ENCODE measurements at places on chromosomes 12 and 14.

DNA sequence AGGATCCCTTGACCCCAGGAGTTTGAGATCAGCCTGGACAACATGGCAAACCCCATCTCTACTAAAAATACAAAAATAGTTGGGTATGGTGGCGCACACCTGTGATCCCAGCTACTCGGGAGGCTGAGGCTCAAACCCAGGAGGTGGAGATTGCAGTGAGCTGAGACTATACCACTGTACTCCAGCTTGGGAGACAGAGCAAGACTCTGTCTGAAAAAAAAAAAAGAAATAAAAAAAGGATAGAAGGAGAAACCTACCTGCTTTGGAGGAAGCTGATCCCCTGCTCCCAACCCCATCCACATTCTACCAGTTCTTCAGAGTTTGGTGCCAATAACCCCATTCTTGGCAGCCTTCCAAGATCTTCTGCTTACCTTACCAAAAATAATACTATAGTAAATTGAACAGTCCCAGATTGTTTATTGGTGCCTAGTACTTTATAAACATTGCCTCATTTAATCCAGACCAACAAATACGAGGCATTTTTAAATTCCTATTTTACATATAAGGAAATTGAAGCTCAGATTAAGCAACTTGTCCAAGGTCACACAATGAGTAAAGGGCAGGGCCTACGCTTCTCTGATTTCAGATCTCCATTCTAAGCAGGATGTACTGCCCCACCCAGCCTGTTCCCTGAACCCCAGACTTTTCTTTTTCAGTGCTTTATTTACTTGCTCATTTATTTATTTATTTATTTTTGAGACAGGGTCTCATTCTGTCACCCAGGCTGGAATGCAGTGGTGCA, 33.2 kb upstream of the FAM222A start:
- no peak for DNase-seq

- DNase-seq = no peak
Observed at GRCh38 chr14:70097576-70098249, 91.0 kb downstream of the SLC8A3 start.

DNA sequence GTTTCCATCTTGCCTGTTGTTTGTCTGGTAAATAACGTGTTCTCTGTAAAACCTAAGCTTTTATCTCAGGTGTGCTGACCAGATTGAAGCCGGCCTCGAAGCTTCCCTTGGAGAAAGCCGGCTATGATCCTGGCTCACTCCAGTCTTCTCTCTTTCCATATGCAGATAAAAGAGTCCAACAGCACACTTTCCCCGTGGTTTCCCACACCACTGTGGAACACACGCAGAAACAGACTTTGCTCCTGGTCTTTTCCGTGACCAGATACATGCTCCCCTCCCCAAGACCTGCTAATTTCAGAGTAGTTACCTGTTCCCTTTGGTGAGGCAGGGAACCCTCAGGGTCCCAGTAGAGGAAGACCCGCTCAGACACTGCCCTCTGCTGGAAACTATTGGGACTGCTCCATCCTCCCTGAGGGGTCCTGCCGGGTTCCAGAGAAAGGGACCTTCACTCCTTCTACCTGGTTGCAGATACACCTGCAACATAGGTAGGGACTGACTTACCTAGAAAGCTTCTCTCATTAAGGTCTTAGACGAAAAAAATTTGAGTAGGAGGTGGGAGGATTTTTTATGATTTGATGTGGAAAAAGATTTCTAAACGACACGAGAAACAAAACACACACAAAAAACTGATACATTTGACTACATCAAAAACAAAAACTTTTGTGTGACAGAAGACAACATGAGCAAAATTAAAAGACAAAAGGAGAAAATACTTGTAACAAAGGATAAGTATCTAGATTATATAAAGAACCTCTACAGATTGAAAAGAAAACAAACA, 415.4 kb upstream of the CCDC196 start:
- peak; percentile 54 for DNase-seq

DNA sequence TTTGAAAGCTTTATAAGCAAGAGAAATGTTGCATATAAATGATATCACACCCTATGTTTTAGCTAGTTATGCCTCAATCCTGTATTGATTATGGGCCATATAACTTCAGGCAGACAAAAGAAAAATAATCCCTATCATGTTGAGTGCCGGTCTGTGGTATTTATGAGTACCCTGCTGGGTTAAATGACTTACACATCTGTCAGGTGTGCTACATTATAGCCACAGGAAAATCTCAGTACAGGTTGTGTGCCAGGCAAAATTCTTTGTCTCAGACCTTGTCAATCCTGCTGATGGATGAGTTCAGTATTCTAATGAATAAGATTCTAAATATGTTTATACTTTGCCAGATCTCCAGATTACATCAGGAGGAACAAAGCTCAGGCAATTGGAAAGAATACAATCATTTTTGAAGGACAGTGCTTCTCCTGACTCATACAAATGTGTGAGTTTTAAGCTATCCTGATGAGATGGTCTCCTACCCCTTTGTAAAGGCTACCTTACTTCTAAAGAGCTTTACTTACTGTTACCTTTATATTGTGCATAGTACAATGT, 109.8 kb upstream of the FOXG1 start:
- DNase-seq = no peak

DNA sequence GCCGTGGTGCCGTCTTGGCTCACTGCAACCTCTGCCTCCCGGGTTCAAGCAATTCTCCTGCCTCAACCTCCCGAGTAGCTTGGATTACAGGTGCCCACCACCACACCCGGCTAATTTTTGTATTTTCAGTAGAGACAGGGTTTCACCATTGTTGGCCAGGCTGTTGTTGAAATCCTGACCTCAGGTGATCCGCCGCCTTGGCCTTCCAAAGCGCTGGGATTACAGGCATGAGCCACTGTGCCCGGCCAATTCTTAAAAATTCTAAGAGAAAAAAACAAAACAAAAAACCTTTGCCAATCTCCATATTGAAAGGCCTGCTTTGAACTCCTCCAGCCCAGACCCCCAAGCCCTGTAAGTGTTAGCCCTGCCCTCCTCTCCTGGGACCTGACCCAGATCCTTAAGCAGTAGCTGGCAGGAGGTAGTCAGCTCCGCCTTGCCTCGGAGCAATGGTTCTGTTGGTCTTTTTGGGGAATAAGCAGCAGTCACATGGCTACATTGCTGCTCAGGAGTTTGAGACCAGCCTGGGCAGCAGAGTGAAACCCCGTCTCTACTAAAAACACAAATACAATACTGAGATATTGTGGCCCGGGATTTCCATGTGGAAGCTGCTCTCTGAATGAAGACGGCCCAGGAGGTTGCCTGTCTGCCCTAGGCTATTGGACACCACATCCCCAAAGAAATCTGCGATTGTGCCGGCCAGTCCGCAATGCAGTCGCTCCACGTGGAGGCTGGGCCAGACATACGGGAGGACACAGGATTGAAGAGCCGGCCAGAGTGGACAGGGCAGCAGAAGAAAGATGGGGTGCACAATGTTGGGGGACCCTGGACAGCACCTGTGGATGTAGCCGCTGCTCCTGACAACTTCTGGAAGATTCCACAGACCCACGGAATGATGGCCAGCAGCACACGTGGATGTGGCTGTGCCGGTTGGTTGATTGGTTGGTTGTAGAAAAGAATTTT, 28.8 kb upstream of the BEGAIN start:
- DNase-seq = no peak

- DNase-seq = no peak
Observed at GRCh38 chr12:40104461-40105264, 1.2 kb downstream of the SLC2A13 start.

DNA sequence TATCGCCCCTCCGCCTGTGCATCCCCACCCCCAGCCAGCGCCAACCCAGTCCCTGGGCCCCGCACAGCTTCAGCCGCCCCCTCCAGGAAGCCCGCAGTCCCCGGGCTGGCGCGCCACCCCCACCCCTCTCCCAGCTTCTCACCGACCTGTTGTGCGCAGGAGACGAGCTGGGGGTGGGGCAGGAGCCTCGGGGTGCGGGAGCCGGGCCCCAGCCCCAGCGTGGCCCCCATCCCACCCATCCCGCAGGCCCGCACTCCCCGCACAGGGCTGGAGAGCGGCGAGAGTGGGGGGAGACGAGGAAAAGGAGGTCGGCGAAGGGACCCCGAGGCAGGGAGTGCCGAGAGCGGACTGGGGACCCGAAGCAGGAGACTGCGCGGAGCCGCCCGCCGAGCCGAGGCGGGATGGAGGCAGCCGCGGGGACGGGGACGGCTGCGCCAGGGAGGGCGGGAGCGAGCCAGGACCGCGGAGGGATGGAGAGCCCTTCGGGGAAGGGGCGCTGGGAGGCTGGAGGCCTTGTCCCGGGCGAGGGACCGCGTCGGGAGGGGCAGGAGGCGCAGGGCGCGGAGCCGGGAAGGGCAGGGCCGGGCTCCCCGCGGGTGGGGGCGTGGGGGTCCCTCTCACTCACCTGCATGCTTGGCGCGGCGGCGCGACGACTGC, 498 bp downstream of the PIANP start:
- no peak for DNase-seq

GRCh38 chr12:104863296-104863948, 94.7 kb downstream of the SLC41A2 start:
- no peak for DNase-seq

- no peak for DNase-seq
Observed at GRCh38 chr12:80189241-80189640, 89.9 kb downstream of the OTOGL start.

DNA sequence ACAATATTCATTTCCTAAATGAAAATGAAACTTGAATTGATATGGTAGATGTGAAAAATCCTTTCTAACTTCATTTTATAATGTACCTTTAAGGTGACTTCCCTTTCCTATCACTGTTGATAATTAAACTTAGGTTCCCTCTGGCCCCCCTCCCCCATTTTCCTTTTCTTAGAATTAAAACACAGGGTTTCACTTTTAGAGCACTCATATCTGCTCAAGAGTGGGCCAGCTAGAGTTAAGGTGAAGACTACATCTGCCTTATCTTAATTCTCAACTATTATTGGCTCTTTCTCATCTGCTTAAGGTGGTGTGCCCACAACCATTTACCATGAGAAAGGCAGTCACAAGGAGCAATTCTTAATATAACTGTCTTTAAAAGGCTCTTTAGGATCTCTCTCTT, 49.7 kb downstream of the LIN52 start:
- DNase-seq = no peak

GRCh38 chr12:71548893-71549292, 109.3 kb downstream of the LGR5 start:
- DNase-seq = no peak

DNA sequence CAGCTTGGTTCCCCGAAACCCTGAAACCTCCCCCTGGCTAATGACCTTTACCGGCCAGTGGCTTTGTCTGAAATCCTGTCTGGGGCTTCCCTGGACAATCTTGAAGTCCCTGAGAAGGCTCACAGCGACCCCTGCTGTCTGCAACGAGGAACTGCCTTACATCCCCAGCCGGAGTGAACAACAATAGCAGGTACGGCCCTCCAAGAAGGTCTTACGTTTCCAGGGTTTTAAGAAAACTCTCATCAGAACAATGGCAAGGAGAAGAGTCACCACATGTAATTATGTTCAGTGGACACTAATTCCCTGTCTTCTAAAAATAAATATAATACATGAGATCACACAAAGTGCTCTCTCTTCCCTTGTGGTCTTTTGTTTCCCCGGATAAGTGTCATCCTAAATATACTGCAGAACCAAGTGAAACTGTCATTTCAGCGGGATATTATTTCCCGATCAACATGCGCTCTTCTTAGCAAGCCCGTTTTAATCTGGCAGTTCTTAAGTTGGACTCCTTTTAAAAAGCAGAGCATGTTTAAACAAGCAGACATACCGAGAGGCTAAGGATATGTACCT, 53.3 kb downstream of the RBM19 start:
- peak; percentile 45 for DNase-seq

GRCh38 chr14:80055667-80056496, 155.4 kb downstream of the DIO2 start:
- no peak for DNase-seq

- no peak for DNase-seq
Observed at GRCh38 chr12:90953956-90954421, 987 bp downstream of the CCER1 start.

- no peak for DNase-seq
Observed at GRCh38 chr14:49971156-49972130, 78.6 kb downstream of the ARF6 start.
